ENCODE measurements at places on chromosomes 5 and 9.

DNA sequence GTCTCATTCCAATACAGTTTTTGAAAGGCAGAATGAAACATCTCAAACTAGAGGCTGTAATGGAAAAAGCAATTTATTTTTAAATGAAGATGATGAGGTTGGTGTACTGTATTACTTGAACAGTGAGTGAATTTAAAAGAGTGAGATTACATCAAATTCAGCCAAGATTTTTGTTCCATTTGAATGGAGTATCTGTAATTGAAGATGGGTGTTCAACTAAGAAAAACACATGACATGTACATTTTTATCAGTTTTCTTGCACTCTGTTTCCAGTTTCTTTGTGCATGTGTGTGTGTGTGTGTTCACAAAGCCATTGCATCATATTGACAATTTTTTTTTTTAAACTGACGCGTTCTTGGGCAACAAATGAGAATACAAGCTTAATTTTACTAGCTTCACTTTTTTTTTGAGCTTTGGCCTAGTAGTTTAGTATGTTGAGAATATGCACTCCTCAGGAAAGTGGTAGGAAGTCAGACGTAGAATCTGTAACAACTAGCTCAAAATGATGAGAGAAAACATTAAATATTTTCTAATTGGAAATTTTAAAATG, 243.5 kb downstream of the MAST4 start:
- no peak for DNase-seq

GRCh38 chr5:143352691-143353090, 50.8 kb downstream of the NR3C1 start:
- peak; percentile 48 for DNase-seq

DNA sequence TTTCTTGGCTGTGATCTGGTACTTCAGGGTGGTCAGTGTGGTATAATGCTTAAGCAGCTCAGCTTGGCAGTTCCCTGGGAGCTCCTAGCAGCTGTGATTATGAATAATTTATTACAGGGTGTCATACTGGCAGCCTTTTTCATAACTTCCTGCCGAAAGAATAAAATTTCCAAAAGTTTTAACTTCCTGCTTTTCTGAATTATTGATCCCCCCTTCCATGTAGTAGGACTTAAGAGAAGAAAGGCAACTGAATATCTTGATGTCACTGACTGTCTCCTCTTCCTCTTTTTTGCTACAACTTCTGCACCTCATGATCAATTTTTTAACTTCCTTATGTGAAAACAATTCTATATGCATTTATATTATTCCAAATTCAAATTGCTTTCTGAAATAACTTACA, 74.3 kb upstream of the SPEF2 start:
- no peak for DNase-seq

- no peak for DNase-seq
Measured at GRCh38 chr5:119405419-119405818, 46.9 kb upstream of the HSD17B4 start.

DNA sequence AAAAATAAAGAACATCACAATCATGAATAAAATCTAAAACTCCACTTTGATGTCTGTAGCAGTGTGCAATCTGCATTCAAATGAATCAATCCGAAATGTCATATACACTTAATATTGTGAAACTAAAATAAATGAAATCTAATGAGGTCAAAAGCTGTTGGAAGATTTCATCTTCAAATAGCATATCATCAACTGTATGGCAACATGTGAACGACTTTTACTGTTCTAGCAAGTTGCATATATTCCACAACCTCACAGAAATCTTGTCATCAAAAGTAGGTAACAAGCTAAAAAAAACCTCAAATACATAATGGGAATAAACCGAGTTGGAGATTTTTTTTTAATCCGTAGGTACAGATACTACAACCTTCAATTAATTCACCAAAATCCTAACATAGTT, 1.2 kb downstream of the PTBP3 start:
- DNase-seq, result no peak

DNA sequence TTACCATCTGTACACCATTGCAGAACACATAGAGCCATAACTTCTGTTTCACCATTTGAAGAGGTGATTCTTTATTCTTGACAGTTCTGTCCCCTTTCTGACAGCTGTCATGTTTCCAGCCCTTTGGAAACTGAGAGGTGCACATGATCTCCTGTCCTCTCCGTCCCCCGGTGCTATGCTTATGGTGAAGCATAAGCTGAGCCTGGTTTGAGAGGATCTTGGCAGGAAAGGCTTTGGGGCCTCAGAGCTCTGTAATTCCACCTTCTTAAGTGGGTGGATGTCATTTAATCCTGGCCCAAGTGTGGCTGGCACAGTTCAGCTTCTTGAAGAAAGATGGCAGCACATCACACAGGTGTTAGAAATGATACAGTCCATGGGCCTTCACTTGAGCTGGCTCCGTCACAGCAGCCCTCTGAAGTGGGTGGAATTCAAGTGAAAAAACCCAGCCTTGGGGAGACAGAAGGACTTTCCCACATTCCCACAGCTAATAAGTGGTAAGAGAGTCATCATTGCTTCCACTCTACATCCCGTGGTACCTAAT, 30.7 kb upstream of the GRPEL2 start:
- DNase-seq, result no peak

GRCh38 chr5:32545102-32545800, 40.1 kb upstream of the SUB1 start:
- no peak for DNase-seq

DNA sequence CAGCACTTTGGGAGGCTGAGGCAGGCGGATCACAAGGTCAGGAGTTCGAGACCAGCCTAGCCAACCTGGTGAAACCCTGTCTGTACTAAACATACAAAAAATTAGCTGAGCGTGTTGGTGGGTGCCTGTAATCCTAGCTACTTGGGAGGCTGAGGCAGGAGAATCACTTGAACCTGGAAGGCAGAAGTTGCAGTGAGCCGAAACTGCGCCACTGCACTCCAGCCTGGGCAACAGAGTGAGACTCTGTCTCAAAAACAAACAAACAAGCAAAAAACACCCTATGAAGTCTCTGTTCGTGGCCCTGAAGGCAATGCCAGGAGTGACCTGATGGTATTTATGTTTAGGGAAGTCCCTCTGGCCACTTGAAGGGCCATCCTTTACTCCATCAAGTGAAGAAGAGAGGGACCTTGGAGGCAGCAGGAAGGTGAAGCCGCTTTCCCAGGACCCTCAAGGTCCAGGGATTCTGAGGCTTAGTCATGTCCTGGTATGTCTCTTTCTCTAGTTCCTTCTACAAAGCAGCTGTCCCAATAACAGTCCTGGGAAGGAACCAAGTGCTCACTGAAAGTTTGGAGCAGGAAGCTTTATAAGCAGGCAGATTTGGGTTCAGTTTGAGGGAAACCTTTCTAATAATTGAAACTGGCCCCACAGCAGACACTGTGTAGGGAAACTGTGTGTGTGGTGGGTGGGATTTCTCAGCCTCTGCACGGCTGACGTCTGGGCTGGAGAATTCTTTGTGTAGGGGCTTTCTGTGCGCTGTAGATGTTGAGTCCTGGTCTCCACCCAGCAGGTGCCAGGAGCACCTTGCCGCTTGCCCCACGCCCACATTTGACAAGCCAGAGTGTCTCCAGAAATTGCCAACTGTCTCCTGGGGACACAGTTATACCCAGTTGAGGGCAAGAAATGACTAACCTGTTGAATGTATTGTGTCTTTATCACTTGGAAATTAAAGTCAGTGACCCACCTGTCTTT, 12.5 kb downstream of the PHF2 start:
- DNase-seq, result no peak

DNA sequence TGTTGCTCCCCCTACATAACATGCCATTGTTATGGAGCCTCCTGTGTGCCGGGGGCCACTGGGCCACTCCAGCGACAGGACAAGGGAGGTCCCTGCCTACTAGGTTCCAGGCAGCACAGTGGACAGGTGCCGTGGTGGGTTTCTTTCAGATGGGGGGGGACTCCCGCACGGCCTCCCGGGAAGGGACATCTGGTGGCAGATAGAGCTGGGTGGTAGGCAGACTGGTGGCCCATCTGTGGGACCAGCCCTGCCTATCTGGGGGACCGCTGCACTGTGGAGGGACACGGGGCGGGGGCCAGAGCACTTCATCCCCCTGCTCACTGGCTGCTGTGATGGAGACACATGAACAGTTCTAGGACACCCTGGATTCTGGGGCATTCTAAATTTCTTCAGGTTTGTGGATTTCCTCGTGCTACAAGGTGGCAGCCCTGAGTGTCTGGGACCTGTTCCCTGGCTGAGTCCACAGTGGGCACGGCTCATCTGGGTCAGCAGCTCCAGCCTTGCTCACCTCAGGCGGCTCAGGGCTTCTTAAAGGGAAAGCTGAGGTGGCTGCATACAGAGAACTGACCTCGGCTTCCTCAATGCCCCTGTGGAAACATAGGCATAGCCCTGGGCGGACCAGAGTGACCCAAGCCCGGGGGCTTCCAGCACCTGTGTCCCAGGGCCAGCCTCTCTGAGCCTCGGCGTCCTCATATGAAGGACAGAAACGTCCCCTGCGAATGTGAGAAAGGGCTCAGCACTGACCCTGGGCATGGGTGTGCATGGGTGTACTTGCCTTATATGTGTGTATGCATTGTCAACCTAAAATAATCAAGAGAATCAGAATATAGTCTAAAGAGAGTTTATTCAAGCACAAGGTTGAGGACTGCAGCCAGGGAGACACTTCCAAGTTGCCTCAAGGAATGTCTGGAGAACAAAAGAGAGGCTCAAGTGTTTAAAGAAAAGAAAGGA, 22.5 kb downstream of the FGD3 start:
- no peak for DNase-seq

DNA sequence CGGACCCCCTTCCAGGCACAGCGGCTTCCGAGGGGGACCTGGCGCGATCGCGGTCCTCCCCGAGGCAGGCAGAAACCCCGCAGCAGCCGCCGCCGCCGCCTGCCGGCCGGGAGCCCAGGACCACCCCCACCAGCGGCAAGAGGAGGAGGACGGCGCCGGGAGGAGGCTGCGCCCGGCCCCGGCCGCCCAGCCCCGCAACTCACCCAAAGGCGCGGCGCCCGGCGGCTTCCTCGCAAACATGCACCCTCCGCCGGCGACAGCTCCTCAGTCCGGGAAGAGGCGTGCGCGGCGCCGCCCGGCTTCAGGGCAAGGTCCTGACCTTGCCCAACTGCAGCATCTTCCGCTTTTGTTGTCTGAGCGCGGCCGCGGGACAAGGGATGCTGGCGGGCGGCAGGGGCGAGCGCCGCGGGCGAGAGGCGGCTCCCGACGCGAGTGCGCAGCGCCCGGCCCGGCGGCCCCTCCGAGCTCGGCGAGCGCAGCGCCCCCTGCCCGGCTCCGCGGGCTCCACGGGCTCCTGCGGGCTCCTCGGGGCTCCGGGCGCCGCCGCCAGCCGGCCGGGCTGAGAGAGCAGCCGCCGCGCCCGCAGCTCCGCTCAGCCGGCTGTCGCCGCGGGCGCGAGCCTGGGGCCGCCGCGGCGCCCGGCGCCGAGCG, 507 bp downstream of the CTNND2 start:
- DNase-seq, result no peak

GRCh38 chr5:107068782-107069181, 602.0 kb downstream of the EFNA5 start:
- no peak for DNase-seq

DNA sequence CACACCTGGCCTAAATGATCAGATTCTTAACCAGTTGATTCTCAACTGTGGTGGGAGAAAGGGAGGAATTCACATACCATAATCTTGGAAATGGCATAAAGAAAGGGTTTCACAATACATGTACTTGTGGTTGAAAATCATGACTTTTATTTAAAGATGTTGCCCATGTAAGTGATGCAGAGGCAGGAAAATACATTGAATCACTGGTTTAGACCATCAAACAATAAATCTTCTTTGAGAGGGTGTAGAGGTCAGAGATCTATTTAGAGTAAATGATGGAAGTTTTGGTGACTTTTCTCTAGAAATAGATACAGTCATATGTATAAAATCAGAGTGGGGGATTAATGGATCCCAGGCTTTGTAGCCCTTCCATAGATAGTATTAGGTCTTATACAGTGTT, 15.4 kb downstream of the NDUFS4 start:
- DNase-seq, result no peak

- peak; percentile 8 for DNase-seq
Measured at GRCh38 chr9:124659099-124659659, 111.9 kb downstream of the NR6A1 start.

Measured in CD4-positive, alpha-beta T cell treated with Interleukin-2 at 100 ng/mL for 4 hours (primary cell).